ENCODE measurements at places on chromosomes 2 and 18.

- no peaks in the 10 kb centered on the region for H3K36me3 ChIP-seq
- DNase-seq, result no peak
- H3K4me3 ChIP-seq, result no peak overlapping the region
- H3K27ac ChIP-seq, result no peak overlapping the region
- H3K4me1 ChIP-seq, result no peaks in the 10 kb centered on the region
Observed at GRCh38 chr2:152309352-152310214, 25.4 kb upstream of the FMNL2 start.

DNA sequence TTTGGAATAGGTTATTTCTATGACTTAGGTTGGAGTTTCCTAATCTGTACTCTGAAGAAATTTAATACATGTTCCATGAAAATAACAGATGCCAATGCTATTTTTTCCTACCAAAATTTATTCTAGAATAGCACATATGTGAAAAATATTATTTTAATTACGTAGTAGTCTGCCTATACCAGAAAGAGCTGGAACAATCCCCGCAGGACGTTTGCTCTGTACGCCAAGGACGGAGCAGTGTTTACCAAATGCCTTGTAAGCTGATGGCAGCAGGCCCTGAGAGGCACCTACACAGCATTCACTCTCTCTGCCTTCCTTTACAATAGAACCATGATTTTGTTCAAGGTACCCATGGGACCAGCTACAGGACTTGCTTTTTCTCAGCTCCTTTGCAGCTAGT is 16.8 kb upstream of the SLC1A4 start:
- DNase-seq, result no peak
- no peak overlapping the region for H3K4me3 ChIP-seq
- no peaks in the 10 kb centered on the region for H3K36me3 ChIP-seq
- no peaks in the 10 kb centered on the region for H3K27me3 ChIP-seq
- no peak overlapping the region for H3K27ac ChIP-seq
- no peaks in the 10 kb centered on the region for H3K4me1 ChIP-seq

DNA sequence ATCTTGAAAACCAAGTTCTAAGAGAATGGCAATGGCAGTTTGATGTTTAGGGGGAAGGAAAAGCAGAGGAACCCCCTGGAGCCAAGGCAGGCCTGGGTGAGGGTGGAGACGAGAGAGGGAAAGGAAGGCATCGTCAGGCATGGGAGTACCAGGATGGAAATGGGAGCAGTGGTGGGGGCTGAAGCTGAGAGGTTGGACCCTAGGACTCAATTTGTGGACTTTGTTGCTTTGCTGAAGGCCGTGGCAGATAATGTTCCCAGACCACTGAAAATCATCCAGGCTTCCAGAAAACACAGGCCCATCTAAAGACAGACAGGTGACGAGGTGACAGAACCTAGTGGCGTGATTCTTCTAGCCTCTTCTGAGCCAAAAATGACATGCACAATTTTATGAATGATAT is 4.9 kb downstream of the NPAS2 start:
- H3K36me3 ChIP-seq, result no peaks in the 10 kb centered on the region

DNA sequence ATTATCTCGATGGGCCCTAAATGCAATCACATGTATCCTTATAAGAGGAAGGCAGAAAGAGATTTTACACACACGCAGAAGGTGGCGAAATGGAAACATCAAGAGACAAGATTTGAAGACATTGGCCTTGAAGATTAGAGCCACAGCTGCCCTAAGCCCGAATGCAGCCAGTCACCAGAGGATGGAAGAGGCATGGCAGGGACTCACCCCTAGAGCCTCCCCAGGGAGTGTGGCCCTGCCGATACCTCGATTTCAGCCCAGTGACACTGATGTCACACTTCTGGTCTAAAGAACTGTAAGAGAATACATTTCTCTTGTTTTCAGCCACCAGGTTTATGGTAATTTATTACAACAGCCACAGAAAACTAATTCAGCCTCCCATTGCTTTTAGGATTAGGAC is 17.4 kb downstream of the TTC39C start:
- no peaks in the 10 kb centered on the region for H3K4me1 ChIP-seq
- no peak overlapping the region for H3K27ac ChIP-seq
- no peaks in the 10 kb centered on the region for H3K36me3 ChIP-seq
- H3K27me3 ChIP-seq, result no peaks in the 10 kb centered on the region
- no peak overlapping the region for H3K4me3 ChIP-seq
- no peak for DNase-seq

- no peak overlapping the region for H3K4me3 ChIP-seq
- DNase-seq, result no peak
- no peak overlapping the region for H3K27ac ChIP-seq
- H3K36me3 ChIP-seq, result no peaks in the 10 kb centered on the region
Observed at GRCh38 chr2:160224060-160224459, 24.0 kb upstream of the ITGB6 start.

DNA sequence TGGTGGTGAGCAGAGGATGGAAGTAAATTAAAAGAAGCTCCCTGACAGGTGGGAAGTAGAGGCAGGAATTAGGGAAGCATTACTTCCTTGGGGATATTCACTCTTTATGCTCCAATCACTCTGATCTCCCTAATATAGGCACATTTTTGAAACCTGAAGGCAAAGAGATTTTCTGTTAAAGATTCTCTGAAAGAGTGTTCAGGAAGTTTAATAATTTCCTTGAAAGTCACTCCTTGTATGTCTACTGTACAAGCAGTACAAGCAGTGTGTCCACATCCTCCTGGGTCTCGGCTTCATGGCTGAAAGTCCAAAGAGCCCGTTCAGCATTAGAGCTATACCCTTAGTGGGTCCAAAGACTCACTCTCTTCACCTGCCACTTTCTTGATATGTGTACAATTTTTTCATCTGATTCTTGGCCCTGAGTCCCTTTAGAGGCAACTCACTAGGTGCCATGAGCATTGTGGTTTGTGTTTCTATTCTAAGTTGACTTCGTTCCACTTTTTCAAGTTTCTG is 60.2 kb downstream of the AAK1 start:
- no peaks in the 10 kb centered on the region for H3K36me3 ChIP-seq
- H3K27ac ChIP-seq, result no peak overlapping the region
- H3K4me3 ChIP-seq, result no peak overlapping the region
- DNase-seq, result no peak

DNA sequence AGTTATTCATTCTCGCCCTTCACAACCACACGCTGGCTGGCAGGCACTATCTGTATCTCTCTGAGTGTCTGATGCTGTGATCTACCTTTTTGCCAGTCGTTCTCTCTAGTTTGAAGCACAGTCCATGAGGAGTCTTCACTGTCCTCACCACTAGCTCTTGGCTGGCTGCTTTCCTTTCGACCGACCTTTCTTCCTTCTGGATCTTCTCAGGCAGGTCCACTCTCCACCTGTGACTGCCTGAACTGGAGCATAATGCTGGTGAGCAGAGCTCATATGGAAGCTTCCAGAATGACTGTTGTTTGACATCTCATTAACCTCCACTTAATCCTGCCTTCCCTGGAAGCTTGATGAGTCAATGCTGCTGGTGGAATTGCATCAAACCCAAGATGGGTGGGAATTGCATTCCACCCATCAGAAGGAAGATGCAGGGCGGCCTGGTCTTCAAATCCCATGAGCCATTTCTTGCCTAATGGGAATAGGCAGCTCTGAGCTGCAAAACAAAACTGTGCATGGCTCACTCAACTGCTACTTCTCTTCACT is 283.5 kb upstream of the HDAC4 start:
- no peaks in the 10 kb centered on the region for H3K36me3 ChIP-seq
- H3K27me3 ChIP-seq, result no peaks in the 10 kb centered on the region
- H3K27ac ChIP-seq, result no peak overlapping the region
- H3K4me1 ChIP-seq, result no peaks in the 10 kb centered on the region
- no peak overlapping the region for H3K4me3 ChIP-seq

- no peaks in the 10 kb centered on the region for H3K27me3 ChIP-seq
- peak overlapping the region; percentile 96 for H3K27ac ChIP-seq
Observed at GRCh38 chr18:80119111-80119510, 10.0 kb downstream of the ADNP2 start.
